Amniotic stem cell (primary cell): ENCODE measurements at places on chromosomes 4 and X.

GRCh38 chrX:124117325-124117724 lies 155.8 kb downstream of the STAG2 start:
- DNase-seq = no peak

DNA sequence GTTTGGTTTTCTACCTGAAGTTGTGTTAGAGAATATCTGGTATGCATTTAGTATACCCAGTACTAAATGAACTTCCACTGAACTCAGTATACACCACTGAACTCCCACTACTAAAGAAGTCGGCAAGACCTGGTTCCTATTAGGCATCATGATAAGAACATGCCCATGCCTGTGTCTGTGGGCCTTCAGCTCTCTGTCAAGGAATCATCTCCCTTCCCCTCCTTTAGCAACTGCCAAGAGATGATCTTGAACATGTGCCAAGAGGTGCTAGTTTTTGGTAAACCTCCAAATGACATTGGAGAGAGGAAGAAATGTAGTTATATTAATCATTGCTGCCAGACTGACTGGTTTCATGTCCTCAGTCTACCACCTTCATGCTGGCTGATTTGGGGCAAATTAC lies 113.2 kb downstream of the ATP10D start:
- DNase-seq = no peak

DNA sequence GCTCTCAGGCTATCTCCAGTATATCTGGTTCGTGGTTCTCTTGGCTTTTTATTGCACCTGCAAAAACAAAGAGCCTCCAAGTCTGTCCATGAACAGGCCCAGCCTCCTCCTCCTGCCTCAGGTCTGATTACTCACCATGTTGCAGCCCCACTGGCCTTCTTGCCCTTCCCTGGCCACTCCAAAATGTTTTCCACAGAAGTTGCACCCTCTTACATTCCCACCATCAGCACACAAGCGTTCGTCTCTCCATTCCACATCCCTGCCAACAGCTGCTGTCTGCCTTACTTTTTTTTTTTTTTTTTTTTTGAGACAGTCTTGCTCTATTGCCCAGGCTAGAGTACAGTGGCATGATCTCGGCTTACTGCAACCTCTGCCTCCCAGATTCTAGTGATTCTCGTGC lies 86.7 kb downstream of the RFC1 start:
- DNase-seq = no peak

DNA sequence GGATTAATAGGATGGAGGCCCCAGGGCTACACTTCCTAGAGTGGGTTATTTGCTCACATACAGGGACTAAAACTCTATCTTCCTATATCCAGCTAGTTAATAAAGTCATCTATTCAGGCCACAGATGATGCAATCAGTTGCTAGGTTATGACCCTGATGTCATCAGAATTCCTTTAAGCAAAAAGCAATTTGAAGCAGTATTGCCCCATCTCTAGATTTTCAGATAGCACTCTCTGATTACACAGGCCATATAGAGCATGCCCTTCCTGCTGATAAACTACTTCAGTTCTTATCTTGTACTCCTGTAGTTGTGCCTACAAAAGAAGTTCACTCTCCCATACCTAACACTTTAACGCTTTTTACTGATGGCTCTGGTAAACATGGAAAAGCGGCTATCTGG lies 84.8 kb downstream of the TMEM144 start:
- DNase-seq = no peak

GRCh38 chr4:173777421-173777820 lies 247.4 kb upstream of the HAND2 start:
- no peak for DNase-seq

DNA sequence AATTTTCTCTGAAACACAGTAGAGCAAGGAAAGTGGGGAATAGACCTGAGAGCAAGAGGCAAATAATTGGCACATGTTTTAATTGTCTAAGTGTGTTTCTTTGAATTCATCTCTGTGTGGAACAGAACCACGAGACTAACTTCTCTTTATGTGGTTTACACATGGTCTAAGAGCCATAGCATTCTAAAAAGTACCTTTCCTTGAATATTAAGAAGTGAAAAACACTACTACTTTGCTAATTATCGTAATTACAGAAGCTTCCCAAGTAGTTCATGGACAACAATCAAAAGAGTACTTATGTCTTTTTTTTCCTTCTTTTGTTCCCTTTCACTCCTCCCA lies 2.9 kb upstream of the CYBB start:
- DNase-seq = no peak

DNA sequence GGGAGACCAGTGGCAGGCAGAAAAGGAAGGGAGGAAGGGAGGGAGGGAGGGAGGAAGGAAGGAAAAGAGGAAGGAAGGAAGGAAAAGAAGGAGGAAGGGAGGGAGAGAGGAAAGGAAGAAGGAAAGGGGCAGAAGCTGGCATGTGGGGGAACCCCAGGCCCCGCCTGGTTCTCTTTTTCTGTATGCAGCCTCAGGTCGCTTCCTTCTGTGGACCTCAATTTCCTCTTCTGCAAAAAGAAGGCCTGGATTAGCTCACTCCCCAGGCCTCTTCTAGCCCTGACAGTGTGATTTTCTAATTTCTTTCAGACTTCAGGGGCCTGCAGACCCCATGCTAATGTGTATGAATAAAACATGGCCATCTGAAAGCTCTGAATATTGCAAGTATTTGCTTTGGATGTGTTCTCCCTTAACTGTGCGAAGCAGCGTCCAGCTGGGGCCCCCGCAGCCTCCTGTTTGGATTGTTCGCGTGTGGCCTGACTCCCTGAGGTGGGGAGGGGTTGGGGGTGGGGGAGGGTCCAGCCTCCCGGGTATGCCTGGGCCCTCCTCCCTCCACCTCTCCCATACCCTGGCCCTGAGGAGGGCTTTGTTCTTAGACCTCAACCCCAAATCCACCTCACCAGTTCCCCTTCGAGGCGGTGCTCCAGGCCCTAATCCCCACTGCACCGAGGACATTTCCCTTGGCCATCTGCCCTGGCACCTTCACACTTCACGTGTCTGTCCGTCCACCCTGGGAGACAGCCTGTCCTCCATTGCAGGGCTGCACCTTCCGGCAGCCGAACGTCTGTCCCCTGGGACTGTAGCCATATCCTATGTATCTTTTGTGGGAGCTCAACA lies 199.9 kb upstream of the ATP6AP2 start:
- no peak for DNase-seq

GRCh38 chrX:134184936-134185335 lies 52.0 kb upstream of the CCDC160 start:
- no peak for DNase-seq

DNA sequence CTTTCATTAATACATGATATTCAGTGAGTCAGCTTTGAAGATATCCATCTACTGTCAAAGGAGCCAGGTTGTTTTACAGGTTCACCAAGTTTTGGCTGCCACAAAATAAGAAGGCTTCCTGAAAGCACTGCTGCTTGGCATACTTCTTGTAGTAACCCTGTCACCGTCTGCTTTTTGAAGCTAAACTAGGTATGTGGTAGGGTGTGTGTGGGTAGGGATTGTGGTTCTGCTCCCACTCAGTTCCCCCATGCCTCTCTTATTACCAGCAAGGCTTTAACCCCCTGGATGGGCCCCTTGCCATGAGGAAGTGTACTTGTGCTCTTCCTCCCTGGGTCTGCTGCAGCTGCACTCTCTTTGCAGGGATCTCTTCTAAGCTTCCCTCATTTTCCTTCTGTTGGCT lies 191.2 kb downstream of the BANK1 start:
- DNase-seq = no peak

DNA sequence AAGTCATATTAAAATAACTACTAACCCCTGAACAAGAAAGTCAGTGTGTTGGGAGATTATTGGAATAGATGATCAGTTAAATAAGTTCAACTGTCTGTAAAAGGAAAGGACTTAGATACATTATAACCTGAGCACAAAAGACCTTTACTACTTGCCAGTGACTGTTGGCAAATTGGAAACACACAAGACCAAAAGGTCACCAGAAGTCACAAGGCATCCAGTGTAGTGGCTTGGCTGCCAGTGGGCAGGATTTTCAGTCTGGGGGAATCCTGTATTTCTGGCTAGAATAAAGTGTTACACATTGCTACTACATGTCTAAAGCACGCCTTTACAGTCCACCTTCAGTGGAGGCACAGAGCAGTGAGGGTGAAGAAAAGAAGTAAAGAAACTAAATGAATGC lies 108.3 kb upstream of the AR start:
- no peak for DNase-seq

DNA sequence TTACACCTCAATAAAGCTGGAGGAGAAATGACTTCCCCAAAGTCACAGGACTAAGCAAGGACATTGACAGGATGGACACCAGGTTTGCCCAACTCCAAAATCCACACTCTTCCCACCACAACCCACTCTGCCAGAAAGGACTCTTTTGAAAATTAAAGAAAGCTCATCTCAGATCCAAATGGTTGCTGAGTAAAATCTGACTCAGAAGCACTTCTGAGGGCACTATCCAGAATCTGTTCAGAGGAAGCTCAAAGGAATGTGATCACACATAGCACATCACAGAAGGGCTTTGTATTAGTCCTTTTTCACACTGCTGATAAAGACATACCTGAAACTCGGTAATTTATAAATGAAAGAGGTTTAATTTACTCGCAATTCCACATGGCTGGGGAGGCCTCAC lies 155.5 kb downstream of the RAB28 start:
- DNase-seq = no peak

- no peak for DNase-seq
Observed at GRCh38 chr4:569958-570667, 6.0 kb downstream of the TMEM271 start.
